ENCODE measurements at places on chromosomes 11 and 22.

DNA sequence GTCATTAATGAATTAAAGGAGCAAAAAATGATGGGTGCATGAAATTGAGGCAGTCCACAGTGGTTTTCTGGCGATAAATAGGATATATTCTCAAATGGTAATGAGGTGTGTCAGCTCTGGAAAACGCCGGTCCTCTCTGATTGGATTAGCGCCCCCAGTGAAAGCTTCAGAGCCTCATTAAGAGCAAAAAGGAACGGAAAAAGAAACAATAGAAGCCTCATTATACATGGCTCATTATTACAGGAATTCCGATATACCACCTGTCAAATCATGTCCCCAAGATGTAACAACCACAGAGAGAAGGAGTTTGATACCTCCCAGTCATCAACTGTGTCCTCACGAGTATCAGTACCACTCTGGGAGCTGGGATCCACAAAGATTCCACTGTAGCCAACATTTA is 175.7 kb upstream of the PITPNB start:
- DNase-seq, result no peak

GRCh38 chr11:67252831-67253239 is 13.4 kb upstream of the GRK2 start:
- DNase-seq, result no peak

- no peak for DNase-seq
These were observed 43.7 kb downstream of the MICAL3 start for GRCh38 chr22:17980638-17981051.

DNA sequence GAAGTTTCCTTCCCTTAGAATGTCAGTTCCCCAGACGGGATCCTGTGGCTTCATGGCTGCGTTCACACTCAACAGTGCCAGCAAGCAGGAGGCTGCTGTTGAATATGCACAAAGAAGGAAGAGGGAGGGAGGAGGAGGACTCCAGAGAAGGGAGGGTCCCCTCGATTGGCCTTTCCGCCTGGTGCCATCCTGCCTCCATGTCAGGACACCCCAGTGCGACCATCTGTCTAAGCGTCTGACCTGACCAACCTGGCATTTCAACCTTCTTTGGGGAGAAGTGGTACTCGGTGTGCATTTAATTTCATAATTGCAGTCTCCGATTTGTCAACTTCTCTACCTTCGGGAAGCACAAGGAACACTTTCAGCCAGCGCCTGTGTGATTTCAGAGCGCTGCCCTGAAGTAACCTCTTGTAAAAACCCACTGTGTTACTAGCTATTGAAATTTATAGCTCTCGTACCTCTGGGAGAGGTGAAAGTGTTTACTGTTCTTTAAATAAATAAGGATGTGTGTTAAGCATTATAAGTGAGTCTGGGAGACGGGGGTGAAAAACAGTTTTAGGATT is 1491.9 kb downstream of the TBC1D22A start:
- DNase-seq, result no peak

GRCh38 chr22:25365491-25366261 is 146.2 kb downstream of the CRYBB2 start:
- DNase-seq, result no peak

DNA sequence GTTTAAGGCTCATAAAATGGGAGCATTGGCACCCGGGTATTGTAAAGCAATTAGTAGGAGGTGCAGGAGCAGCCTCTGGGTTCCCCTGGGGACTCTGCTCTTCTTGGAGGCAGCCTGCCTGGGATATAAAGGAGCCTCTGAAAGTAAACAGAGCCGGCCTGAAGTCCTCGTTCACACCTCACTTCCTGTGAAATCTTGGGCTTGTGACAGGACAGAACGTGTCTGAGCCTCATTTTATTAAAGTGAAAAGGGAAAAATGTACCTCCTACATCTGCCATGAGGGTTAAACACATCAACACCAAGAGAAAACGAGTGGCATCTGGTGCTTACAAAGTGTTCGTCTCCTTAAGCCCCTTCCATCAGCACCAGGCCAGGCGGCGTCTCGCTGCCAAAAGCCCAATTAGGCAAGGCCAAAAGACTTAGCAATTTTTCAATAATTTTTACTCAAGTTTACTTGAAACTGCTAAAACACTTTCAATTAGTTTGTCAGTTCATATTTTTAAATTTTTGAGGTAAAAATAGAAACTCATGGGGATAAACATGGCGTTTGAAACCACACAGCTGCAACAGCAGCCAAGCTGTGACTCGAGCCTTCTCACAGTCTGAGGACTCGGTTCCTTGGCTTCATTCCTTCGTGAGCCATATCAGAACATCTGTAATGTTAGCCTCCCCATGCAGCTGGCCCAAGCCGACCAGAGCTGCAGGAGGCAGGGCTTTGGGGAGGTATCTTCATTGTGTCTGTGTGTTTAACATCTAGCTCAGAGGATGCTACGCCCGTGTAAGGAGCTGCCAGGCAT is 33.6 kb downstream of the MAP6 start:
- DNase-seq, result no peak

DNA sequence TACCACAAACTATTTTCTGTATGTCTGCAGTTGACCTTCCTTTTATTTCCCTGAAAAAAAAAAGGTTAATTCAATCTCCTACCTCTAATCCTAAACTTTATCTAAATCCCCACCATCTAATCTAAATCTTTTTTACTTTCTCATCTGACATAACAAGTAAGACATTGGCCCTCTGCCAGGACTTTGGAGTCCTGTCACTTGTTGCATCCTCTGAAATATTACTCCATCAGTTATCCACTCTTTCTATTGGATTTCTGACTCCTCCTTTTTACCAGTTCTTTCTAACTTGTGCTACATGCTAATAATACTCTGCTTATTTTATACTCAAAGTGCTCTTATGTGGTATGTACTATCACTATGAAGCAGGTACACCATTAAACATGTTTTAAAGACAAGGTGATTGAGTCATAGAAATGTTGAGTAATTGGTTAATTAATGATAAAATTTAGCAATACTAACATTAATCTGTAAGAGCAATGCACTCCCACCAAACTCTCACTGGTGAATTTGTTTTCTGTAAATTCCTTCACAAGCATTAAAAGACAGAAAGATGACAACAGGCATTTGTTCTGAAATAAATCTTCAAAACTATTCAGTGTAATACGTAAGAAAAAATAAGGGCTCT is 914.2 kb upstream of the RAG2 start:
- no peak for DNase-seq

DNA sequence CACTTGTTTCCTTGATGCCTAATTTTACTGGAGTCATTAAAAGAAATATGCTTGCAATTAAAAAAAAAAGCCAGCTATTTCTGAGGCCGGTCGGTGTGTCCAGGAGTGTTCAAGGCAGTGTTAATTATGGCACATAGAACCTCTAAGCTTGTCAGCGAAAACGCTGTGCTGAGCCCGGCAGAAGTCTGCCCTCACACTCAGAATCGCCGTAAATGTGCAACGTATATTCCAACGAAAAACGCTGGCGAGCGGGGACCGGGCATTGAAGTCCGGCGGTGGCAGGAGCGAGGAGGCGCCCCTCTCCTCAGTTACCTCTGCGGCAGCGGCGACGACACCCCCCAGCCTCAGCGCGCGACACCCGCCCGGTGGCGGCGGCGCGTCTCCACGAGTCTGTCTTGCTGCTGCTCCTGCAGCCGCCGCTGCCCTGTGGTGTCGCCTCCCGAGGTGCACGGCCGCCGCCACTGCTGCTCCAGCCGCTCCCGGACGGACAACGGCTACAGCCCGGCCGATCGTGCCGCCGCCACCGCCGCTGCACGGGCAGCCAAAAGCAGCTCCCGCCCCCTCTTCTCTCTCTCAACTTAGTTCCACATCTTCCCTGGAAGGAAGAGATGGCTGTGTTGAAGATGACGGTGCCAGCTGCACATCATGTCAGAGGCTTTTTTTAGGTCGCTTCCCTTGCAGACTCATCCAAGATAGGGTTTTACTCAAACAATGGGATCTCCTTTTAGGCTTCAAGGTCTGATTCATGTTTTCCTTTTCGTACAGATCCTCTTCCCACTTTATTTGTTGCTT is 56.0 kb downstream of the JAM3 start:
- no peak for DNase-seq

- no peak for DNase-seq
These were observed 6.1 kb downstream of the PI4KA start for GRCh38 chr22:20852503-20852902.

All from stimulated activated CD4-positive, alpha-beta T cell treated with anti-CD3 and anti-CD28 coated beads, Interleukin-15, amount 100 ng/mL, for 1 hour (primary cell).